Activated CD8-positive, alpha-beta T cell treated with anti-CD3 and anti-CD28 coated beads, Interleukin-2, amount 10 ng/mL, durations not matched to agents 7 days and 5 days (primary cell): ENCODE measurements at places on chromosomes 16 and 17. TPM values are rescaled to one million over a fixed set of nuclear protein-coding genes. Genes with fewer than 3 reads are reported as not detected.

DNA sequence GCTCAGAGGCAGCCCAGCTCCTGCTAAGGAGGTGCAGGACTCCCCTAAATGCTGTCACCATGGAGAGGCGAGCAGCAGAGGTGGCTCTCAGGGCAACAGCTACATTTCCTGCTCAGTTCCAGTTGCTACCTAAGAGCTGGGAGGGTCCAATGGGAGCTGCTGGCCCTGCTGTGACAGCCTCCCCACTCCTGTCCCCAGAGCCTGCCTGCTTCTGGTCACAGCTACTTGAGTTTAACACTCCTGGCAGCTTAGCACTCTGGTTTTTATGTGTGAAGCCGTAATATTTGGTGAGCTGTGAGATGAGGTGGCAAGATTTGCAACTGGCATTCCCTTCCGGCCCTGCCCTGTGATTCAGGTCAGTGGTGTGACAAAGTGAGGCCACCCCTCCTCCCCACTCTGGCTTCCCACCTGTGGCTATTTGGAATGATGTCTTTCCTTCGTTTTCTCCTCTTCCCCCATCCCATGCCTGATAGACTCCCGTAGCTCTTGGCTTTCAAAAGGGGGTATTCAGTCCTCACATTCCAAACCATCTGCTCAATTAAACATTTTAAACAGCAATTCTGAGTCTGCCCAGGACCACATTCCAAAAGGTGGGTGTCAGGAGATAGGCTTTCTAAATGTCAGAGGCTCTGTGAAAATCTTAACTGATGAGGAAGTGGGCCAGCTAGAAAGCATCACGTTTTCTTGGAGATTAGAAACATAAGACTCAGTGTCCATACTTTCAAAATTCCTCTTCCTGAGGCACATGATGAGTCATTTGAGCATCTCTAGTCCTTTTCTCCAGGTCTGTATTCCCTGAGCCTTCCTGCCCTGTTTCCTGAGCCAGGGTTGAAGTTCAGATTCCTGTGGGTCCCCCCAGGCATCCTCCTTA is 42.6 kb upstream of the SKAP1 start:
- H3K4me3 ChIP-seq: no peak overlapping the region
- no peak overlapping the region for H3K27ac ChIP-seq
- DNase-seq: no peak
- H3K27me3 ChIP-seq: peaks cover 14% of the 10 kb centered on the region
- H3K36me3 ChIP-seq: no peaks in the 10 kb centered on the region

DNA sequence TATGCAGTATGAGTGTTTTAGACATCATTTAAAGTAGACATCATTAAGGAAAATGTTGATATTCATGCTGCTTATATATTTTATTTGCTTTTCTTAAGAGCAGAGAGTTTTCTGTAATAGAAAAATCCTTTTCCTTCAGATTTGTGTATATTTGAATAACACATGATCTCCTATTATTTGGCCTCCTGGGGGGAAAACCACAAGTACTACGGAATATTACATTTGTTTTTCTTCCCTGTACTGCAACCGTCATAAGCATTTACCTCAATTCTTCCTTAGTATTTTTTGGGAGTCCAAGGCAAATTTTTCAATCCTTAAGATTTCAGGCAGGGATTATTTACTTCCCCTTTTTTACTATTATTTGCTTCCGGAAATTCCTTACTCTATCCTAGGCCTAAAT is 6.0 kb downstream of the RSPRY1 start:
- H3K27me3 ChIP-seq: no peaks in the 10 kb centered on the region
- H3K36me3 ChIP-seq: peaks cover 10% of the 10 kb centered on the region
- peaks cover 21% of the 10 kb centered on the region for H3K4me1 ChIP-seq
- H3K27ac ChIP-seq: no peak overlapping the region

GRCh38 chr17:17447264-17447663 is 29.5 kb upstream of the MED9 start:
- H3K36me3 ChIP-seq: no peaks in the 10 kb centered on the region
- H3K4me3 ChIP-seq: no peak overlapping the region
- no peaks in the 10 kb centered on the region for H3K4me1 ChIP-seq
- no peak for DNase-seq

DNA sequence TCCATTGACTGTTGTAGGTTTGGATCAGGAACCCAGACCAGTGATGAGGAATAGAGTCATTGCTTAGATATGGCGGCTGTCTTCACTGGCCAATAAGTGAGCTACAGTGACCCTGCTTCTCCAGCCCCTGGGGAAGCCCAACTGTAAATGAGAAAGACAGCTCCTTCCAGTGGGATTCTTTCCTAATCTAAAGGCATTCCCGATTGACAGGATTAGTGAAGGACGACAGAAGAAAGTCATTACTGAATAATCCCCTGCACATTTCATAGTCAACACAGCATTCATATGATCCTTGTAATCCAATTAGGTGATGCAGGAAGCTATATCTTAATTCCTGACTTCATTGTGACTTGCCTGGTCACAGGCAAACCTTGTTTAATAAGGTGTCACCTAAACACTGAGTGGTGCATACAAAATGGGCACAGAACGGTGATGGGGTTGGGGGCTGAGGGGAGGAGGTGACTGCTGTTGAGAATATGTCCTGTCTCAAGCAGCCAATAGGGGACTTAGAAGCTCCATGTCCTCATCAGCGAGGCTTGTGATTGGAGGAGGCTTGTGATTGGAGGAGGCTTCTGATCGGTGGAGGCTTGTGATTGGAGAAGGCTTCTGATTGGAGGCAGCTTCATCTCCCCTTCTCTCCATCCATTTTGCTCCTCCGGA is 242.6 kb downstream of the XYLT1 start:
- no peak for DNase-seq
- no peaks in the 10 kb centered on the region for H3K27me3 ChIP-seq
- no peak overlapping the region for H3K4me3 ChIP-seq
- peaks cover 76% of the 10 kb centered on the region for H3K36me3 ChIP-seq

DNA sequence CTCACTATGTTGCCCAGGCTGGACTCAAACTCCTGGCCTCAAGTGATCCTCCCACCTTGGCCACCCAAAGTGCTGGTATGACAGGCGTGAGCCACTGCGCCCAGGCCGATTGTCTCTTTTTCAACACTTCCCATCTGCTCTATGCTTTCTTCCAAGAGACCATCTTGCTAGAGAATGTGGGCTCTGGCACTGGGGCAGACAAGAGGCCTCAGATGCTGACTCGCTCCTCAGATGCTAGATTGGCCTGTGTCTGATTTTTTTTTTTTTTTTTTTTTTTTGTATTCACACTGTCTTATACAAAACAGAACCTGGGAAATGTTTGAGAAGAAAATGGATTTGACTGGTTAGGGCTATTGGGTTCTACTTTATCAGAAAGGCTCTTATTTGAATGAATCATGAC is 58.2 kb downstream of the CYB5D2 start:
- no peak for DNase-seq
- no peaks in the 10 kb centered on the region for H3K27me3 ChIP-seq
- no peaks in the 10 kb centered on the region for H3K4me1 ChIP-seq
- H3K36me3 ChIP-seq: peaks cover 42% of the 10 kb centered on the region

DNA sequence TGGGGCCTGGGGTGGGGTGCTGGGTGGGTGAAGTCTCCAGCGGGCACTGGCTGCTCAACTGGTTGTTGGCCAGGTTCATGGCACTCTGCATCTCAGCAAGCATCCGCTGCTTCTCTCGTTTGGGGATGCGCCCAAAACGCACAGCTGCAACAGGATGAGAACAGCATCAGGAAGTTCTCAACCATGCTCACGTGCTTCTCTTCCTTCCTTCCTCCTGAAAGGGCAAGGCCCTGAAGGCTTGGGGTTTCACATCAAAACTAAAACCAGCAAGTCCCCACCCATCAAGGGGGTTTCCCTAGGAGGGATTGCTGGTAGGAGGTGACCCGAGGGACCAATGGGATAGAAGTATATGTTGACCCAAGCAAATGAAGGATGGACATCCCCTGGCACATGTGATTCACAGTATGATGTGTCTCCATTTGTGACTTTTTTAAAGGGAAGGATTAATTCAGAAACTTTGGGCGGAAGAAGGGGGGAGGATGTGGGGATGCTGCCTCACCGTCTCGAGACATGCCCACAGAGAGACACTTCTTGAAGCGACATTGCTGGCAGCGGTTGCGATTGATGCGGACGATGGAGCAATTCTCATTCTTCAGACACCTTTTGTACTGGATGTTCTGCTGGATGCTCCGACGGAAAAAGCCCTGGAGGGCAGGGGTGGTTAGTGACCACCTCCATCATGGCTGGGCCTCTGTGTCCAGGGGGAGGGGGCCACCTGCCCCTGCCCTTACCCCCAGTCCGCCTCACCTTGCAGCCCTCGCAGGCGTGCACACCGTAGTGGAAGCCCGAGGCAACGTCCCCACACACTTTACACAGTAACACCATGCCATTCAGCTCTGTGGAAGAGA is 4.2 kb downstream of the NR1D1 start:
- H3K4me3 ChIP-seq: peak overlapping the region; percentile 68
- peaks cover 47% of the 10 kb centered on the region for H3K36me3 ChIP-seq
- H3K27me3 ChIP-seq: no peaks in the 10 kb centered on the region
- H3K4me1 ChIP-seq: peaks cover 74% of the 10 kb centered on the region

DNA sequence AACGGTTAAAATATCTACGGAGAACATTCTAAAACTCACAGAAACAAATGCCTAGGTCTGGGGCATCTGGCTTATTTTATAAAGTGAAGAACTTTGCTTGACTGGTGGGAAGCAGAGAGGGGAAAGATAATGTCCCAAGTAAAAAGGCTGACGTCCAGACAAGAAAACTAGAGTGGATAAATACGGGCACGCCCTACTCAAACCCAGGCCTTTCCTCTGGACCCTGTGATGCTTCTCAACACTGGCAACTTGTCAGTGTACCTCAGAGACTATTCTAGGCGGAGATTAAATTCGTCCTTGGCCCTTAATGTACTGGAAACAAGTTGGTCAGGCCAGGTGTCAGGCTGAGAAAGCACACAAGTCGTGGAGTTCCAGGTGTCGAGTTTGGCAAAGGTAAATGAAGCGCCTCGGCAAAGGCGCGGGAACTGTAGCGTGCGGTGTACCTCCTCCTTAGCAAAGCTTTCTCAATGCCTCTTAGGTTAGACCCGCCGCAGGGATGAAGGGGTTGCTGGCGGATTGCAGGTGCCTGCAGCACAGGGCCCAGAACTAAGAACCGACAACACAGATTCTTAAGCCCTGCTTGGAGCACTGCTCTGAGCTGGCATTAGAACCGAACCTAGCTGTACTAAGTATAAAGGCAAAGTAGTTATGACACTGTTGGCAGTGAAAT is 668 bp upstream of the UNK start:
- H3K36me3 ChIP-seq: peaks cover 31% of the 10 kb centered on the region
- H3K4me3 ChIP-seq: peak overlapping the region; percentile 91
- peak overlapping the region; percentile 100 for H3K27ac ChIP-seq

DNA sequence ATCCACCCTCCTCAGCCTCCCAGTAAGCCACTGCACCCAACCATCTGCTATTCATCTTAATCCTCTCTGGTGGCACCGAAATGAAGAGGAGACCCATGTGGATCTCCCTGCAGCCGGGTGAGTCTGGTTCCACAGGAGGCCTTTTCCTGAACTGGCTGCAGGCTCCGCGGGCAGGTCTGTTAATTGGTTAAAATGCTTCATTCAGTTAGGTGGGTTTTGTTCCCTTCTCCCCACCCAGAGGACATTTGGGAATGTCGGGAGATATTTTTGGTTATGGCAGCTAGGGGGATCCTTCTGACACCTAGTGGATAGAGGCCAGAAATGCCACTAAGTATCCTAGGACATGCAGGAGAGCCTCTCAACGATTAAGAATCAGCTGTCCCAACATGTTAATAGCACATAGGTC is 16.7 kb downstream of the C16orf54 start:
- peaks cover 6% of the 10 kb centered on the region for H3K36me3 ChIP-seq
- no peak for DNase-seq
- H3K4me1 ChIP-seq: peaks cover 33% of the 10 kb centered on the region
- no peak overlapping the region for H3K27ac ChIP-seq

RABEP1 gene
- total RNA-seq: 37.5 TPM

SLC12A3 gene
- total RNA-seq: not detected

TERB1 gene
- total RNA-seq: not detected
